ENCODE measurements at places on chromosomes 4 and X.

DNA sequence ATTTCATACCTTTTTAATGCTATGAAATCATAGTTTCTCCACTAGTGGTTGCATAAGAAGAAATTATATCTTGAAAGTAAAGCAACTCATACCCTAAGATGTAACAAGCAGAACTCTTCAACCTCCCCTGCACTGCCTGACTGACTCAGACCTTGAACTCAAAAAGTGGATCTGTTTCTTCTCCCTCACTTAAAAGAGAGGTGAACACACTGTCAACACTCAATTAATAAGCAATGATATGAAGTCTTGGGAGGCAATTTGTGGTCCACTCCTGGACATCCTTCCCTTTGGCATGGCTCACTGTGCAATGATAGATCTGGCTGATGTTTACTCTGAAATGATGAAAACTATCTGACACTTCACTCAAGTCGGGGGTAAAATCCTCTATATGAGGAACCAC is 282.0 kb upstream of the DKK2 start:
- no peak for DNase-seq

DNA sequence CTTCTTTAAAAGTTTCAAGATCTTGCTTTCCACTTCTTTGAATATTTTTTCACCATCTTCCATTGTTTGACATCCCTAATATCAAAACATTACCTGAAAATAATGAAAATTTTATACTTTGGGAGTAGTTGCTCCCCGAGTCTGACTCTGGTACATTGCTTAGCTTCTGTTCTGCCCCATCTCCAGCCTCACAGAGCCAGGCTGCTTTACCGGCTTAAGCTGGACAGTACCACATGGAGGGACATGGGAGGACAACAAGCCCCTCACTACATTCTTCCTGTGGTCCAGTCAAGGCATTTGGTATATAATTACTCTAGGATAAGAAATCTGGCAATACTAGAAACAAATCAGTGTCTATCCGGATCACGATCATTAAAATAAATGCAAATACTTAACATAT is 60.2 kb downstream of the UGT8 start:
- no peak for DNase-seq

DNA sequence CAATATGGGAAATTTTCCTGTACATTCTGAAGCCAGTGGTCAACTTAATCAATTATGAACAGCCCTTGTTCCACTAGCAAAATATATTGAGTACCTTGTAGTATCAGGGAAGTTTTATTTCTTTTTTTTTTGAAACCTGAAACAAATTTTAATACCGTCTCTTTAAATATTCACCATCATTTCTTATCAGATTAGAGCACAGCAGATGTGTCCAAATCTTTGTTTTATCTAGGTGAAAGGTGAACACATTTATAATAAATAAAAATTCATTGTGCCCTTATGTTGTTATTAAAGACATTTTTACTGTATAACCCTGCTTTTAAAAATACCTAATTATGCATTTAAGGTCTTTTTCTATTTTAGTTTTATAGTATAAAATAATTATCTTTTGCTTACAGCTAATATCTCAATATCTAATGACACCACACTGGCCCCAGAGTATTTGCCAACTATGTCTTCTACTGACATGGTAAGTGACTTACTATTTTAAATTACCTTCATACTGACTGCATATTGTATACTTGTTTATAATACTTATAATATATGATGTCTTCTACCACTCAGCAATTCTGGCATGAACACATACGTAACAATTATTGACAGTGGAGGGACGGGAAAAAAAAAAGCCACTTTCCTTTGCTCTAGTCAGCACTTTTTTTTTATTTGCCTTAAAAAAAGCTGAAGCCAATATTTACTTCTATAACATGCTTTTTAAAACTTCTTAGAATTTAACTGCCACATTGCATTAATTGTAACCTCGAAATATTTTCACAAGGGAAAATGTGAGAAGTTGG is 147.9 kb downstream of the SLC4A4 start:
- no peak for DNase-seq

- no peak for DNase-seq
Measured at GRCh38 chr4:128879283-128879682, 69.8 kb downstream of the JADE1 start.

- no peak for DNase-seq
Measured at GRCh38 chr4:11021333-11021732, 336.8 kb upstream of the CLNK start.

DNA sequence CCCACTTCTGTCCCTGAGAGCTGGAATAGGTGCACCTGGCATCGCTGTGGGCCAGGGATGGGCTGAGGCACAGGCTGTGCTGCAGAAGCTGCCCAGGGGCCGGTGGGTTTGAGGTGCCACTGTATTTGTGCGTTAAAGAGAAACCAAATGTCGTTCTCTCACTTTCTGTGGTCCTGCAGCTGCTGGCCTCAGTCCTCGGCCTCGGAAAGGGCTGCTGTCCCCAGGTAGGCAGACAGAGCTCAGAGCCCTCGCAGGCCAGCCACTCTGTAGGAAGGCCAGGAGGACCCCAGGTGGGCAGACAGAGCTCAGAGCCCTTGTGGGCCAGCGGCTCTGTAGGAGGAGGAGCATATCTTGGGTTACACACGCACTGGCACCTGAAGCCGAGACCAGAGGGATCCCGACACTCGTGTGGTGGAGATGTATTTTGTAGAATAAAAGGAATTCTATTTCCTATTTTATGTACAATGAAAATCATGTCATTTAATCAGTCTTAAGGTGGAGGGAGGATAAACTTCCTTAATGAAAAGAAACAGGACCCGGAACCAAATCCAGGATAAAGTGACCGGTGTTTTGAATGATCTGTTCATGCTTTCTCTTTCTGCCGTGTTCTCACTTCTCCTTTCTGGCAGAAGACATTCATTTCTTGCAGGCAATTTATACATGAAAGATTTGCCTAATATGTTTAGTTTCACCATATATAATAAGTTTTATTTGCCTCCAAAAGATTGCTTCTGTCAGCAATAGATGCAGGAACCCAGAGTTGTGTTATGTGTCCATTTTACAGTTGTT is 54.4 kb upstream of the HGFAC start:
- no peak for DNase-seq

DNA sequence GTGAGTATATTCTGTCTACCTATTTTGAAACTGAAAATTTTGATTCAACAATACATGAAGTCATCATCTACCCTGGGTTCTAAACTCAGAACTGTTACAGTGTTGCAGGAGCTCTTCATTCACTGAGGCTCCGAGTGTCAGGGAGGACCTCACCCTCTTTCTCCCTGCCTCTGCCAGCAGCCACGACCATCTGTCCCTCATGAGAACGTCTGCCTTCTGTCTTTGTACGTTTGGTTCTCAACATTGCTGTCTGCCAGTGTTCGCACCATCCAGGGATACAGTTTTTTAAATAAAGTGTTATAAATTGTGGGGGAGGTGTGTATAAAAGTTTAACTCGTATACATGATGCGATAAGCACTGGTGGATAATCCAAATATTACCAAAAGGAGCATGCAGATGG is 55.5 kb downstream of the TRAPPC11 start:
- no peak for DNase-seq

GRCh38 chr4:17812801-17813200 is 2.0 kb downstream of the NCAPG start:
- DNase-seq: no peak

DNA sequence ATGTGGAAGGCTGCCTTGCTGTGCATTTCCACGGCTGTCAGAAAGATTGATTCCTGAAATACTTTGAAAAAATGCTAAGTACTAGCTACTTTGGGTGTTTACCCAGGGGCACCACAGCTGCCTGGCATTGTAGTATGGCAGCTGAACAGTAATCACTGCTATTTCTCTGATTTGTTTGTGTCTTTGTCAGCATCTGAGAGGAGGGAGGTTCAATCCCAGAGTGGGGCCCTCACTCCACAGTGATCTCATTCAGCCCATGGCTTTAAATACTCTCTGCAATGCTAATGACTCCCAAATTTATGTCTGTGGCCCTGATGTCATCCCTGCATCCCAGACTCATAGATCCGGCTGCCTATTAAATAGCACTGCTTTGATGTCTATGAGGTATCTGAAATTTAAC is 575.3 kb upstream of the MAGEB2 start:
- DNase-seq: no peak

- DNase-seq: no peak
Measured at GRCh38 chr4:6001680-6002491, 16.3 kb downstream of the C4orf50 start.

DNA sequence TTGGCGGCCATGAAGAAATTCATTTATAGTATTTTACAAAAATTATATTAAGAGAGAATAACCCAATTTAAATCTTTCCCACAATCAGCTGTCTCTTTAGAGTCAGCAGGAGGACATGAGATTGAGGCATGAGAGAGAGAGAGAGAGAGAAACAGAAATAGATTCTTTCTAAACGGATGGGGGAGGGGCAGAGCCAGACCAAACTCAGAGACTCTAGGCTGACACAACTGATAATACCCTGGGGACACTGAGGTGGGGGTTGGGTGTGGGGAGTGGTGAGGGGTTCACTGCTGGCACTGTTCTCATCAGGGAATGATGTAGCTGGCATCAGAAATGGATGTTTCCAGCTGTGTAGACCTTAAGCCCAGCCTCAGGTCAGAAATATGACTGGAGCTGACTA is 20.5 kb upstream of the HOPX start:
- no peak for DNase-seq

DNA sequence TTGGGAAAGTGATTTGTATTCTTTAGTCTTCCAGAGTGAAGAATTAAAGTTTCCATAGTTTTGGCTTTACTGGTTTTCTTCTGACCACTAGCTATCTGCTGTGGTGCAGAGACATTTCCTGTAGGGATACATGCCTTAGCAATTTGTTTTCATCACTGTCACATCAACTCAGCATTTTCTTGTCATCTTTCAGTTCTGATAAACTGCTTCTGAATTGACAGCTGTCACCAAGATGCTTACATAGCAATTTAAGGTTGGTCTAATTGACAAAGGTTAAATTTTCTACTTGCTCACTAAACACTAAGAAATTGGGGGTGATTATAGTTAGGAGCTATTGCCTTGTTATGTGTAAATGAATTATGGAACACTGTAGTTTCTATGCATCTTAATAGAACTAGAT is 232.5 kb downstream of the TEX13A start:
- DNase-seq: no peak

GRCh38 chr4:35938936-35939335 is 305.4 kb downstream of the ARAP2 start:
- DNase-seq: no peak

DNA sequence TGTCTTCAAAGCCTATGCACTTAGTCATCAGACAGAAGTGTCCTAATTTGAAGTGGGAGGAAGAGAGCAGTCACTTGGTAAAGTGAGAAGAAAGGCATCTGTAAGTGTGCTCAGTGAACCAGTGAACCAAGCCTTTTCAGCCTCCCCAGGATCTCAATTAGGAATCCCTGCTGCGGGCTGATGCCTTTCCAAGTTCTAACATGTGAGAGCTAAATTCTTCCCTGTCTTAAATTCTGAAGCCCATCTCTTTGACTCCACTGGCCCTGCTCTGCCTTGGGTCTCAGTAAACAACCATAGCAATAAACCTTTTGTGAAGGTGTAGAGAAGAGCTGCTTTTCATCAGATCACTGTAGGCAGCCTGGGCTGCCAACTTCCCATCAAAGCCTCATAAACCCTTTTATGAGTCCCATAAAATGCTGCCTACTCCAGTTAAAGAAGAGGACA is 701.2 kb upstream of the LCORL start:
- DNase-seq: no peak

- DNase-seq: no peak
Measured at GRCh38 chr4:119955256-119955655, 111.4 kb downstream of the MAD2L1 start.

GRCh38 chr4:40205259-40206198 is 8.7 kb downstream of the RHOH start:
- no peak for DNase-seq
